ENCODE measurements at places on chromosomes 5 and 9.

- no peak for DNase-seq
Observed at GRCh38 chr5:143871672-143872071, 59.7 kb downstream of the HMHB1 start.

- DNase-seq = no peak
Observed at GRCh38 chr5:62762503-62762902, 183.9 kb downstream of the LRRC70 start.

GRCh38 chr5:82635561-82636288, 357.6 kb upstream of the RPS23 start:
- DNase-seq = no peak

- DNase-seq = peak; percentile 45
Observed at GRCh38 chr9:136996361-136997292, at the start of gene CLIC3. CLIC3 (minus strand) TSS chr9:136996568; CDS start chr9:136996543, 25 bp downstream.

DNA sequence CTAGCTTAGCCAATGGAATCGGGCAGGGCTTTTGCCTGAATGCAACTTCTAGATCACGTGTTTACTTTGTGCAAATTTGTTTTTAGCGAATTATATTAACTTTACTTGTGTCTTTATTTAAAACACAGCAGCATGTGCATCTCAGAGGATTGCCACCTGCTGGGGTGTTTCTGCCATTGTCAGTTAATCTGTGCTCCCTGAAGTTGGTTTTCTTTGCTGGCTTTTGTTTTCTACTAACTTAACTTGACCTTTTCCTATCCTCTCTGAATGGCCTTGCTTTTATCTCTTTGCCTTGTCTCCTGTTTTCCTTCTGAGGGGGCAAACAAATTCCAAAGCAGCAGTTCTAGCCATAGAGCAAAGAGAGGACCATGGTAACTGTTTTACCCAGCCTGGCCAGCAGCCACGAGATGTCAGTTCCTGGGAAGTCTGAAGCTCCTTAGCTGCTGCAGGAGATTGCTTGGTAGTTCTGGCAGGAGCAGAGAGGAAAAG, 67.6 kb downstream of the ARHGEF28 start:
- no peak for DNase-seq

DNA sequence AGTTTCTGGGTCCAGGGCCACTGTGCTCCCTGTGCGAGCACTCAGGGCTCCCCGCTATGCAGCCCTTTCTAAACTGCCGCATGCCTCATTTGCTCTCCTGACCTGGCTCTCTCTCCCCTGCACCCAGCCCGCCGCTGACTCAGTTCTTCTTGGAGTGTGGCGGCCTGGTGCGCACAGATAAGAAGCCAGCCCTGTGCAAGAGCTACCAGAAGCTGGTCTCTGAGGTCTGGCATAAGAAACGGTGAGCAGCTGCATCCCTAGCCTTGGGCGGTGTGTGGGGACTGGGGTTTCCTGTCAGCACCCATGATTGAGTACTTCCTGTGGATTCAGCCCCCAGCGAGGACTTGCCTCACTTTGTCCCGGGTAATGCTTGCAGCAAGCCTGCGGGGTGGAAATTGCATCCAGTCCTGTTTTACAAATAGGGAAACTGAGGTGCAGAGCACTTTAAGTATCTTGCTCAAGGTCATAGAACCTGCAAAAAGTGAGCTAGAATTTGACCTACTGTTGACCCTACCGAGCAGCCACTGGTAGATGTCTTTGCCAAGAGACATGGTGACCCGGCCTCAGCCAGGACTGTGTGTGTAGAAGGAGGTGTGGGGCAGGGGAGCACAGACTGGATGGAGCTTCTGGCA, 27.9 kb downstream of the USP20 start:
- DNase-seq = no peak
